ENCODE measurements at places on chromosomes 11 and 22.

DNA sequence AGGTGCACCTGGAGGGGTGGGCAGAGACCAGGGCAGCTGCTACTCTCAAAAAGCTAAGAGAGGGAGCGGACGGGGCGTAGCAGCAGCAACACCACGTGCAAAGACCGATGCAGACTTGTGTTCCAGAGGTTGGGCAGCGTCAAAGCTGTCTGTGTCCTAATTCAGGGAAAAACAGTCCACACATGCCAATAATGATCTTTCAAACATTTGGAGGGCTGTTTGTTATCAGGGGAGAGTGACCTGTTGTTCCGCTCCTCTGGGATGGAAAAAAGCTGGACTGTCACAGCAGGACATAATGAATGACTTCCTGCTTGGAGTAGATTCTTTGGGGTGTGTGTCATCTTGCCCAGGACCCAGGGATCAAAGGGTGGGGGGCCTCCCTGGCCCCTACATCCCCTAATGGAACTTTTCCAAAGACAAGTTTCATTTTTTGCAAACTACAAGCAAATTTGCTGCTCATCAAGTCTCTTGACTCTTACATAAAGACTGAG is 6.2 kb upstream of the FBLN1 start:
- DNase-seq = no peak

GRCh38 chr11:20037396-20038153 is 122.7 kb downstream of the DBX1 start:
- DNase-seq = no peak

- no peak for DNase-seq
Measured at GRCh38 chr11:57903441-57904123, 120.1 kb upstream of the OR9Q1 start.

GRCh38 chr11:19480540-19480939 is 232.1 kb upstream of the NAV2 start:
- no peak for DNase-seq

DNA sequence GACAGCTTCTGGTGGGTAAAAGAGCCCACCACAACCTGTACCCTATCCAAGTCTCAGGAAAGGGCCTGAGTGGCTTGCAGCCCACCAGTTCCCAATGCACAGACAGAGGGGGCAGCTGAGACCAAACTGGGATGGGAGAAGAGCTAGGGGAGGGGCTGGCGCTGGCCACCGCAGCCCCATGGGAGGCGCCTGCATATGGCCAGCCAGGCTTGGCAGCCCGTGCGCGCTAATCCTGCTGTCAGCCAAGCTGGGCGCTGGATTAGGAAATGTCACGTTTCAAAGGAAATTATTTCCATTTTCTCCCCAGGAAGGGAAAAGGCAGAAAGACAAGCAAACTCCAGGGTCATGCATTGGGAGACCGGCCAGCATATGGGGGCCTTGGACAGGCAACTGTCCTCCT is 236.8 kb downstream of the BUD13 start:
- DNase-seq = no peak

GRCh38 chr22:46849101-46849500 is 86.7 kb downstream of the TBC1D22A start:
- no peak for DNase-seq

DNA sequence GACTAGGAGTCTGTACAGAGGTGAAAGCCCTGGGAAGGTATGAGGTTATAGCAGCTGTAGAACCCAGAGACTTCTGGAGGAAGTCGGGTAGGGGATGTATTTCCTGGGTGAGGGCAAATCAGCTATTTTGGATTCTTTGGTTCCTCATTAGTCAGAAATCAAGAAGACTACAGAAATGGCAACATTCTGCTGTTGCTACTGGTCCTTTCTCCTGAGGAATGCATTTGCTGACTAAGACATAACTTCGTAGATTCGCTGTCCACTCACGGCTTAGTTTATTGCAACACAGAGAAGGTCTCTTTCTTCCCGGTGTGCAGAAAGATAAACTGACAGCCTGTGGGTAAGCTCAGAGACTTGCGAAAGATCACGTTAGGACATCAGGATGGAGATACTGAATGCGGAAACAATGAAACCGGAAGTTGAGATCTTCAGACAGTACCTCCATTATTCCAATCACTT is 25.3 kb upstream of the SESN3 start:
- DNase-seq = peak; percentile 16

DNA sequence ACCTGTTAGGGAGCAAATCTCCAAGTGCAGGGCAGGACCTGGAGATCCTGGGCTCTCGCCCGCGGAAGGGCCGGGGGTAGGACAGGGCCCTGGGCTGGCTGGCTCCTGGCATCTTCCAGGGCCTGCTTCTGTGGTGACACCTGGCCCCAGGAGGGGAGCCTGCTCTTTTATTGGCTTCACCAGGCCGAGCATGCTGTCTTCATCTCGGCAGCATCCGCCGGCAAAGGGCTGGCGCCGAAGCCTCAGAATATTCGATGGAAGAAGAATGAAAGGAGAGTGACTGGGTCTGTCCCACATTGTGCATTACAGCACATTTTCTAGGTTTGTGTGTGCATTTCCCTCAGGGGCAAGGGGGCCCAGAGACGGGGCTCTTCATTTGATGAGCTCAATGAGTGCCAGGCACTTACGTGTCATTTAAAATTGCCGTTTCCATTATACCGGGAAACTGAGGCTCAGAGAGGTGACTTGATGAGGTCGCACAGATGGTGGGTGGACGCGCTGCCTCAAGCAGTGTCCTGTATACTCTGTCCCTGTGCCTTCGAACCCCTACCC is 70.0 kb downstream of the RBX1 start:
- no peak for DNase-seq

DNA sequence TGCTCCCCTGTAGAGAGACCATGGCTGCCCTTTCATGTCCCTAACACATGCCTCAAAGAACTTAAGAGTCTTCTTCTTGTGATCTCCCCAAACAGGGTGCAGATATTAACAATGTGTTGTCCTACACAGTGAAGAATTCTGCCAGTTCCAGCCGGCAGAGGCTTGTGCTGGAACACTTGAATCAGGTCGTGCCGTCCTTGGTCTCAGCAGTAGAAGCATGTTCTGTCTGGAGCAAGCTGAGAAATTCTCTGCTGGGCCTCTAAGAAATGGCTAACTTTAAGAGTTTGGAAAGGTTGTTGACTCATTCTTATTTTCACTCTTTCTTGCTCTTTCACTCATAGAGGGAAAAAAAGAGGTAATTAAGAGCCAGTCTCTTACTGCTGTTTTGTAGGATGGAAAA is 71.1 kb upstream of the SLC25A18 start:
- no peak for DNase-seq

- no peak for DNase-seq
Measured at GRCh38 chr11:68009391-68010089, 587 bp upstream of the ALDH3B1 start.
